T-helper 2 cell treated with Interferon-gamma antibody and Interleukin-4, amounts not matched to agents 5 μg/mL and 100 μg/mL, for 36 hours (primary cell): ENCODE measurements at places on chromosomes 11 and 22.

- H3K4me1 ChIP-seq, result no peaks in the 10 kb centered on the region
- DNase-seq, result no peak
- no peak overlapping the region for H3K4me3 ChIP-seq
- H3K36me3 ChIP-seq, result no peaks in the 10 kb centered on the region
- no peak overlapping the region for H3K27ac ChIP-seq
Observed at GRCh38 chr11:109221190-109221589, 200.8 kb upstream of the C11orf87 start.

DNA sequence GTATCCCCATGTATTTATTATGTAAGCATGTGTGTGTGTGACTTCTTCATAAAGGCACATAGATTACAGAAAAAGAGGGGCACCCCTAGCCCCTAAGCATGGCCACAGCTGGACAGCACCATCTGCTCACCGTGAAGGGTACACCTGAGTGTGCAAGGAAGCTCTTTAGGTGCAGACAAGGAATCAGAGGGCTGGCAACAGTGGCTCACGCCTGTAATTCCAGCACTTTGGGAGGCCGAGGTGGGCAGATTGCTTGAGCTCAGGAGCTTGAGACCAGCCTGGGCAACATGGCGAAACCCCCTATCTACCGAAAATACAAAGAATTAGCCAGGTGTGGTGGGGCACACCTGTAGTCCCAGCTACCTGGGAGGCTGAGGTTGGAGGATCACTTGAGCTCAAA lies 56.3 kb downstream of the DGCR2 start:
- H3K36me3 ChIP-seq, result peaks cover 22% of the 10 kb centered on the region
- no peak overlapping the region for H3K27ac ChIP-seq
- DNase-seq, result no peak
- no peaks in the 10 kb centered on the region for H3K27me3 ChIP-seq
- H3K4me1 ChIP-seq, result no peaks in the 10 kb centered on the region

DNA sequence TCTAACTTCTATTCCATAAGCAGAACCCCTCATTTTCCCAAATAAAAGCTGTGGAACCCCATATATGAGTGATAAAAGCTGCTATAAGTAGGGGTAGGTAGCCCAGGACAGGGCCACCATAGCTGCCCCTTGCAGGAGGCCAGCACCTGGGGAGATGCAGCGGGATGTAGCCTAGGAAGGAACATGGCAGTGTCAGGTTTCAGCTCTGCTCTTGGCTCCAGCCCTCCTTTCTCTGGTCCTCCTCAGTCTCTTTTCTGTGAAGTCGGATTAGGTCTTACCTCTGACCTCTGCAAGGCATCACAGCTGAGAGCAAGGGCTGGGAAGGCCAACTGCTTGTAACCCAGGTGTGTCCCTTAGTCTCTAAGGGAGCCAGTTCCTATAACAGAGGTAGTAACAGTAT lies 135.6 kb downstream of the NAV2 start:
- H3K27ac ChIP-seq, result no peak overlapping the region
- H3K36me3 ChIP-seq, result no peaks in the 10 kb centered on the region
- no peak overlapping the region for H3K4me3 ChIP-seq
- no peak for DNase-seq

- H3K27ac ChIP-seq, result no peak overlapping the region
- peaks cover 9% of the 10 kb centered on the region for H3K27me3 ChIP-seq
- DNase-seq, result no peak
- no peaks in the 10 kb centered on the region for H3K36me3 ChIP-seq
- H3K4me1 ChIP-seq, result no peaks in the 10 kb centered on the region
- H3K4me3 ChIP-seq, result no peak overlapping the region
Observed at GRCh38 chr11:32381179-32381578, 54.2 kb downstream of the WT1 start.

GRCh38 chr11:69309631-69310280 lies 15.8 kb downstream of the MYEOV start:
- H3K27me3 ChIP-seq, result no peaks in the 10 kb centered on the region
- H3K4me3 ChIP-seq, result no peak overlapping the region
- H3K36me3 ChIP-seq, result no peaks in the 10 kb centered on the region

DNA sequence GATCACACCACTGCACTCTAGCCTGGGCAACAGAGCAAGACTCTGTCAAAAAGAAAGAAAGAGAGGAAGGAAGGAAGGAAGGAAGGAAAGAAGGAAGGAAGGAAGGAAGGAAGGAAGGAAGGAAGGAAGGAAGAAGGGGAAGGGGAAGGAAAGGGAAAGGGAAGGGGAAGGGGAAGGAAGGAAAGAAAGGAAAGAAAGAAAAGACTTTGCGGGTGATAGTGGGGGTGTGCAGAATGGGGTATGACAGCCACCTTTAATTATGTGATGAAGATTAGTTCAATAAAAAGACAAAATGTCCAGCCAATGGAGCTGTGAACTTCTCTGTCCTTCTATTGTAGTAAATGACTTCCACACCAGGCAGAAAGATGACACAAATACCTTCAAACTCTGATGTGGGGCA lies 8.7 kb upstream of the APLP2 start:
- no peak overlapping the region for H3K4me3 ChIP-seq
- no peaks in the 10 kb centered on the region for H3K4me1 ChIP-seq
- no peak overlapping the region for H3K27ac ChIP-seq
- peaks cover 37% of the 10 kb centered on the region for H3K27me3 ChIP-seq
- no peaks in the 10 kb centered on the region for H3K36me3 ChIP-seq

DNA sequence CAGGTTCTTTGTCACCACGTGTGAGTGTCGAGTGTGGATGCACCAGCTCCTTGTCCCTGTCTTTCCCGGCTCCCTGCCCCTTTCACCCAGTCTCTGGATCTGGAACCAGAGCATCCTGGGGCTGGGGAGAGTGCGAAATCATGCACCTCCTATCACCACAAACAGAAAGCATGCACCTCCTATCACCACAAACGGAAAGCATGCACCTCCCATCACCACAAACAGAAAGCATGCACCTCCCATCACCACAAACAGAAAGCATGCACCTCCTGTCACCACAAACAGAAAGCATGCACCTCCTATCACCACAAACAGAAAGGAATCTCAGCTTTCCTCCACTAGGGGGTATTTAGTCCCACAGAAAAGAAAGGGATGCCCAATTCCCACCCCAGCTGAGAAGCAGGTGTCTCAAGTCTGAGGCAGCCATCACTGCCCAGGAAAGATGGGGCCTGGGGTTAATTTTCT lies 5.9 kb upstream of the GLB1L3 start:
- DNase-seq, result peak; percentile 33
- H3K4me1 ChIP-seq, result peaks cover 60% of the 10 kb centered on the region
- H3K36me3 ChIP-seq, result peaks cover 24% of the 10 kb centered on the region
- peak overlapping the region; percentile 89 for H3K27ac ChIP-seq
- H3K4me3 ChIP-seq, result peak overlapping the region; percentile 71
- H3K27me3 ChIP-seq, result no peaks in the 10 kb centered on the region

DNA sequence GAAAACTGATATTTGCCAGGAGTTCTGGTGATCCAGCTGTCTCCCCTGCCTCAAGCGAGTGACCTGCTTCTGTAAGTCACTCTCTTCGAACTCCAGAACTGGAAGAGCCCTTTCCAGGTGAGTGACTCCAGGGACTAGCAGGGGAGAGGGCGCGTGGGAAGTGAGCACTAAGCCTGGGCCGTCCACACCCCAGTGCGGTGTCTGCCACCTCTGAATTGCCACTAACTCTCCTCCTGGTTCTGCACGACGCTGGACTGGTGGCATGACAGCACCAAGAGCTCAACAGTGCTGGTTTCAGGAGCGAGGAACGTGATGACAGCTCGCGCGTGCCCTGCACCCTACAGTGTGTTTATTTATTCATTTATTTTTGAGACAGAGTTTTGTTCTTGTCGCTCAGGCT lies 22.9 kb downstream of the KIAA0930 start:
- H3K4me1 ChIP-seq, result peaks cover 4% of the 10 kb centered on the region
- H3K36me3 ChIP-seq, result no peaks in the 10 kb centered on the region
- no peak overlapping the region for H3K4me3 ChIP-seq

DNA sequence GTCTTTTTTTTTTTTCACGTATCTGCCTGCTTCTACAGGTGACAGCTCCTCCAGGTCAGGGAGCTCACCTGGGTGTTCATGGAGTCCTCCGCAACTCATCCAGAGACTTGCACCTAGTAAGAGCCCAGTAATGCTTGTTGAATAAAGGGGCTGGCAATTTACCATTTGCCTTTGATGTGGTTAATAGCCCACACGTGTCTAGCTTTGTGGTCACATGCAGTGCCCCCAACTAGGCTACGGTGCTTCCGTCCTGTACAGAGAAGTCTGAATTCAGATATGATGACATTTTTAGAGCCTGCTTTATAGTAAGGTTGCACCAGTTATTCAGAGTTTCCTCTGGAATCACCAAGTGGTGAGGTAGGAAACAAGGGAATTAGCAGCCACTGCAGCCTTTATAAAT lies 199.4 kb upstream of the MTMR2 start:
- peaks cover 17% of the 10 kb centered on the region for H3K4me1 ChIP-seq
- no peak overlapping the region for H3K27ac ChIP-seq

GRCh38 chr11:13680501-13681264 lies 12.2 kb downstream of the FAR1 start:
- no peak overlapping the region for H3K27ac ChIP-seq
- H3K27me3 ChIP-seq, result no peaks in the 10 kb centered on the region
- no peak for DNase-seq

DNA sequence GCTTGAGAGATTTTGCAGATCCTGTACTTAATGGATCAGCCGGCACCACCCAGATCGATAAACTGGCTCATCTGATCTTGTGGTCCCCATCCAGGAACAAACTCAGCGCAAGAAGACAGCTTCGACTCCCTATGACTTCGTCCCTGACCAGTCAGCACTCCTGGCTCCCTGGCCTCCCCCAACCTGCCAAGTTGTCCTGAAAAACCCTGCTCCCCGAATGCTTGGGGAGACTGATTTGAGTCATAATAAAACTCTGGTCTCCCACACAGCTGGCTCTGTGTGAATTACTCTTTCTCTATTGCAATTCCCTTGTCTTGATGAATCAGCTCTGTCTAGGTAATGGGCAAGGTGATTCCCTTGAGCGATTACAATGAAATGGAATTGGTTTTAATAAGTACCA lies 29.5 kb downstream of the OR2AG2 start:
- peaks cover 42% of the 10 kb centered on the region for H3K36me3 ChIP-seq
- DNase-seq, result peak; percentile 53
- H3K4me1 ChIP-seq, result peaks cover 52% of the 10 kb centered on the region
- H3K4me3 ChIP-seq, result no peak overlapping the region
